Uterus (tissue), 4 donors: ENCODE measurements at places on chromosomes 5 and 9. TPM values are rescaled to one million over a fixed set of nuclear protein-coding genes. Genes with fewer than 3 reads are reported as not detected.

- no peak for DNase-seq
Observed at GRCh38 chr9:92977279-92977678, 30.0 kb downstream of the FGD3 start.

DNA sequence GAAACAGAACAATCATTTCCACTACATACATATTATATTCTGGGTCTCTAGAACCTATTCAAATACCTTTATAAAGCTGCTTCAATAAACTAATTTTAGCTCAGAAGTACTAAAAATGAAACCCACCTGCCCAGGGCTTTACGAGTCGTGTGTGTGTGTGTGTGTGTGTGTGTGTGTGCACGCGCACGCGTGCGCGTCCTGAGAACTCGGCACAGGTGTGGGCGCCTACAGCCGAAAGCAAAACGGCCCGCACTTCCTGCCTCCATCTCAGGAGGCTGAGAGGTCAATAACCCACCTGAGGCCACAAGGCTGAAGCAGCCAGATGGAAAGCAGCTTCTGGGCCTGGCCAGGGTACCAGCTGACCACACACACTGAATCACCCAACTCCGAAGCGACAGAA, 3.0 kb downstream of the CLPTM1L start:
- no peak for DNase-seq

- DNase-seq = no peak
Observed at GRCh38 chr9:132114102-132114707, 34.5 kb upstream of the MED27 start.

DNA sequence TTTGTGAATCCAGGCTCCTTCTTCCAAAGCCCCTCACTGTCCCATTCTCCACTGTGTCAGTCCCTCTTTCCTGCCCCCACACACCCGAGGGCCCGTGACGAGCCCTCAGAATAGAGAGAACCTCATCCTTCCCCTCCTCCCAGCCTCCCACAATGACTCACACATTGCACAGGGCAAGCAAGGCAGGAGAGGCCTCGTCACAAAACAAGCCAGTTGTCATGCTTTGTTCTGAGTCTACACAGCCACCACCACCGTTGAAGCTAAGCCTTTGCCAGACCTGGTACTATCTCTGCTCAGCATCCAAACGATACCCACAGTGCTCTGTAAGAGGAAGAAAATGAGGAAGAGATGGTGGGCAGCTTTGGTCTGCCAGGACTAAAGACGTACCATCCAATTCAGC, 142.2 kb upstream of the ZNF366 start:
- DNase-seq = peak; percentile 33

DNA sequence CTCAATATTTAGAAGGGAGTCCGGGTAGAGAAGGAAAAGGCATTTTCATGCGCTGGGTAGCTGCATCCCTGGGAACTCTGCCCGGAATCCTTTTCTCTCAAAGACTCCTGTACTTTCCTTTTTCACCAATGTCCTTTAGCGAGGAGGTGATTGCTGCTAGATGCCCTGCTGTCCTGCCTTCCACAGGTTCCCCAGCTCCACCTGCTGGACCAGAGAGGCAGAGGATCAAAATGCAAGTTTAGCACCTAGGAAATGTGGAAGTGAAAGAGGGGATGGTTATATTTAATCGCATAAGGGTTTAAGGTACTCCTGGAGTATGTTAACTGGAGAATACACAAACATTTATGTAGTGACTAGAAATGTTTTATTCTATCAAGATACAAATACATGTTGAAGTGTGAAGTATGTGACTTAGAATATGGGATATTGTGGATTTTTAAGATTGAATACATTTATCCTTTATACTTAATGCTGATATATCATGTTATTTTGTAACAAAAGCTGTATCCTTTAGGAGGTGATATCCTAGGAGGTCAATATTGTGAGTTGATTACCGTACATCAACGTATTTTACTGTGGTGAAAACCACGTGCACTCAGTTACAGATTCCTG, 145.7 kb downstream of the ARHGAP26 start:
- no peak for DNase-seq

- DNase-seq = no peak
Observed at GRCh38 chr5:133429046-133429445, 183.3 kb downstream of the FSTL4 start.

GRCh38 chr9:118414676-118415075, 710.5 kb downstream of the TLR4 start:
- DNase-seq = no peak

GRCh38 chr9:126450668-126451205, 124.1 kb downstream of the MVB12B start:
- DNase-seq = no peak

GRCh38 chr5:135711911-135712310, 122.6 kb upstream of the SLC25A48 start:
- no peak for DNase-seq

Gene ESM1
- 0.70 TPM for total RNA-seq

Gene AP3B1
- total RNA-seq = 45.0 TPM

Gene GPR151
- total RNA-seq = not detected

Gene GADD45G
- 14.0 TPM for total RNA-seq
